Head of caudate nucleus (tissue), 42 donors: ENCODE measurements at places on chromosomes 3 and 15.
A peak's percentile ranks its signal among the peaks of the same experiment; 100 is the strongest.

DNA sequence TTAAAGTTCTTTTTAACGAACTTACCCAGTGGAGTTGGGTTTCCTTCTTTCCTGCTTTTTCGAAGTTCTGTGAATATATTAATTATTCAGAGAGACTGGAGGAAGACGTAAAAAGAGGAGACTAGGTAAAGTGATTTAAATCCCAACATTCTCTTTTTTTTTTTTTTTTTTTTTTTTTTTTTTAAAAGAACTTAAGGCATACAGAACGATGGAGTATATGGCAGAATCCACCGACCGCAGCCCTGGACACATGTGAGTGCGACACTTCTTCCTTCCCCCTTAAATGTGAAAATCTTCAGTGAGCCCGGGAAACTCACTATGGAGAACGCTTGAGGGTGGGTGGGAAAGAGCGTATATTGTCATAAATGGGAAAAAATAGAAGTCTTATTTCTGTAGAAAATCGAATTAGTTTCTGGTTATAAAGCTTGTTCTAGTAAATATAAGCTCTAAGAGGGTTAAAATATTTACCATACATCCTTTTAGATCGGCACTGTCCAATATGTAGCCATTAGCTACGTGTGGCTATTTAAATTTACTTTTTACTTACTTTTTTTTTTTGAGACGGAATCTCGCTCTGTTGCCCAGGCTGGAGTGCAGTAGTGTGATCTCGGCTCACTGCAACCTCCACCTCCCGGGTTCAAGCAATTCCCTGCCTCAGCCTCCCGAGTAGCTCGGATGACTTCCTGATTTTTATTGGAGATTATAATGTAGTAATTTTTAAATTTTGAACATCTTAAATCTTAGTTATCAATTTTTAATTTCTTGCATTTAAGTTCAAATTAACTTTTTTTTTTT lies 892 bp downstream of the NMD3 start:
- DNase-seq, result no peak

DNA sequence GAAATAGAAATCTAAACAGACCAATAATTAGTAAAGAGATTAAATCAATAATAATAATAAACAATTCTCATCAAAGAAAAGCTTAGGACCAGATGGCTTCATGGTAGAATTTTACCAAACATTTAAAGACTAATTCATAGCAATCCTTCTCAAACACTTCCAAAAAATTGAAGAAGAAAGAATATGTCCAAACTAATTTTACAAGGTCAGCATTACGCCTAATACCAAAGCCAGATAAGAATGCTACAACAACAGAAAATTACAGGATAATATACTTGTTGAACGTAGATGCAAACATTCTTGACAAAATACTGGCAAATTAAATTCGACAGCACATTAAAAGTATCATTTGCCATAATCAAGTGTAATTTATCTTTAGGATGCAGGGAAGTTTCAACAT lies 36.1 kb upstream of the CADM2 start:
- DNase-seq, result no peak

- DNase-seq, result no peak
Observed at GRCh38 chr3:117442566-117442965, 733.0 kb downstream of the TUSC7 start.

DNA sequence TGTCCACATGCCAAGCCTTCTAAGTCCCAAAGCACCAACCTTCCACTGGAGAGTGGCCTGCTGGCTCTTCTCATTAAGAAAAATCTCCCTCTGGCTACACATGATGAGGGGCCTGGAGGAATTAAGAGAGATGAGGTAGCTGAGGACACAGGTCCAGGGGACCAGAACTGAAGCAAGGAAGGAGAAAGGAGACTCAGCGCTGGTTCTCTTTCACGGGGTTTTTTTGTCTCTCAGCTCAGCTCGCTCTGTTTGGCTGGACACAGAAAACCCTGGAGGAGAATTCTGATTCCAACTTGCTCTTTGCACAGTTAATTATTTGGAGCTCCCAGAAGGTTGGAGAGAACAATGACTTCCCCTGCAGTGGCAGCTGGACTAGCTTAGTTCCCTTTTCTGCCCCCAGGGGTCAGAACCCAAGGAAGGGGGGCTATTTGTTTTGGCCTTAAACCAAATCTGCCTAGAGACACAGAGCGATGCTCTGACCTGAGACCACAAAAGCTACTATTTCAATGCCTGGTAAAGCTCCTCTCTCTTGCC lies 507.6 kb downstream of the FHIT start:
- DNase-seq, result no peak

- DNase-seq, result no peak
Observed at GRCh38 chr3:18937574-18937973, 210.7 kb upstream of the KCNH8 start.

DNA sequence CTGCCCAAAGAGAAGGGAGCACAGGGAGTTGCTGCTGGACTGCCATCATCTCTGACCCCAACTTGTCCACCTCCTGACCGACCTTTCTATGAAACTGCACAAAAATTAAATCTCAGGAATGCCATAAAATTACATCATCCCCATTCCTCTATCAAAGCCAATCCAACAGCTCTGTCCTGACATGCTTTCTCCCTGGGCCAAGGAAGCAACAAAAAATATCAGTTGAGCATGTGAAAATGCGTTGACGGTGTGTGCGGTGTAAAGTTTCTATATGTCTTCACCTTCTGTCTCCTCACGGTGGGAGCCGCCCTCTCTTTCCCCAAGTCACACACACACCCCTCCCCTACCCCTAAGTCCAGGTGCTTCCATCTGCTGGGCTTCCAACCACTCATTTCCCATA lies 3.6 kb upstream of the ZNF774 start:
- DNase-seq, result no peak

DNA sequence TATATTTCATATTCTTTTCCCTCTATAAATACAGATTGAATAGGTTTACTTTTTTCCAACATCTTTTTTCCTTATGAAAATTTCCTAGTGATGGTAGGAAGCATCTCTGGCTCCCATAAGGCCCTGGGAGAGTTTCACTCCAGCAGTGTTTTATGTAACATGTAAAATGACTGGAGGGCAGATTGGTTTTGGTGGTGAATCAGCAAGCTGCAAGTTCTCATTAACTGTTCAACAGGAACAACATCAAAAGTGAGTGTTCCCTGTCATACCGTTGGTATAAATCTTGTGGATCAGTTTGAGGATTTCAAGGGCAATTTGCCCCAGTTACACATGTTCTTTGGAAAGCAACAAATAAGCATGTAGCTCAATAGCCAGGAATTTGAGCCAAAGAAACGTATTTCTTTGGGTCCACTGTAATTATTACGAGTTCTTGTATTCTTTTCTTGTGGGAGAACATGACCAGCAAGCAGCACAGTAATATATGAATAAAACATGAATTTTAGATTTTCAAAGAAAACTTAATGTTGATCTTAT lies 345.7 kb downstream of the SV2B start:
- DNase-seq, result no peak

DNA sequence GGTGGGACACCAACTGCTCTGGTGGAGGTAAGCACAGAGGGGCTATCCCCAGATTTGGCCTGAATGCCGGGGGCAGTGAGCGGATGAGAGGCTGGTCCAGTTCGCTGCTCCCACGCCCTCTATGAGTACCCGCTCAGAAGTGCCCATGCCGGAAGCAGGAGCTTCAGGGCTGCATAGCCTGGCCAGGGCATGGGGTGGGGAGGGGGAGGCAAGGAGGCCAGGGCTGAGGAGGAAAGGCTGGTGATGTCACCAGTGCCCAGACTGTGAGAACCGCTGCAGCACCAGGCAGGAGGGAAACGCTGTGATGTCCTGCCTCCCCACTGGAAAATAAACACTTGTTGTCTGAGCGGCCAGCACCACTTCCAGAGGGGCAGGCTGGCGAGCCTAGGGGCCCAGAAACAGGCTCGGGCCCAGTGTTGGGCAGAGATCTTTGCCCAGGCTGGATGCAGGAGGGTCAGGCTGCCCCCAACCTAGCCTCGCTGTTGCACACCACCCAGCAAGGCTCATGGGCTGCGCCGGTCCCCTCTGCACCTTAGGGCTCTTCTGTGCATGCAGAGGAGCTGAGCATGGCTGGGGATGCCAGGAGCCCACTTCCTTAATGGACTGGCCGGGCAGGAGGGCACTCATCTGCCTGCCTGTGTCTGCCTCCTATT lies 10.9 kb upstream of the DLL4 start:
- no peak for DNase-seq

- DNase-seq, result no peak
Observed at GRCh38 chr3:55585856-55586255, 98.8 kb upstream of the WNT5A start.

DNA sequence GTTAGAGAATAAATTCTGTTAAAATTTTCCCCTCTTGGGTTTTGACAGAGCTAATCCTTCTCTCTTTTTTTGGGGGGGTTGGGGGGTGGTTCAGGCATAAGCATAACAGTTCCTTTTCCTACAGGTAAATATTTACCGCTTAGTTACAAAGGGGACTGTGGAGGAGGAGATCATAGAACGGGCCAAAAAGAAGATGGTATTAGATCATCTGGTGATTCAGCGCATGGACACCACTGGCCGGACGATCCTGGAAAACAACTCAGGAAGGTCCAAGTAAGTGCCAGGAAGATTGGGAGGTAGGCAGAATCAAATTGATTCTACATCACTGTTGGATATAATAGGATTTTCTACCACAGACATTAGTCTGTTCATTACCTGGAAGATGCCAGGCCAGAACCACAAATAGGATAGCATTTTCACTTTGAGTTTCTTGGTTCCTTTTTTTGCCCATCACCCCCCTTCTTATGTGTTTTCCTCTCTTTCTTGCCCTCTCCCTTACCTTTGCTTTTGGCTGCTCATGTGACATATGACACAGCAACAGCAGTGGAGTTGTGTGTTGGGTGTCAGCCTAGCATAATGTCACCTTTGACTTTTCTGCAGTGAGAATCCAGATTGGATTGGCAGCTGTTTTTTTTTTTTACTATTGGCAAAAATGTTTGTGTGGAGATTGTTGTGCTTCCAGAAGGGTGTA lies 79.0 kb downstream of the CHD2 start:
- no peak for DNase-seq

GRCh38 chr15:100340721-100341238 lies 995 bp downstream of the ADAMTS17 start:
- DNase-seq, result no peak

DNA sequence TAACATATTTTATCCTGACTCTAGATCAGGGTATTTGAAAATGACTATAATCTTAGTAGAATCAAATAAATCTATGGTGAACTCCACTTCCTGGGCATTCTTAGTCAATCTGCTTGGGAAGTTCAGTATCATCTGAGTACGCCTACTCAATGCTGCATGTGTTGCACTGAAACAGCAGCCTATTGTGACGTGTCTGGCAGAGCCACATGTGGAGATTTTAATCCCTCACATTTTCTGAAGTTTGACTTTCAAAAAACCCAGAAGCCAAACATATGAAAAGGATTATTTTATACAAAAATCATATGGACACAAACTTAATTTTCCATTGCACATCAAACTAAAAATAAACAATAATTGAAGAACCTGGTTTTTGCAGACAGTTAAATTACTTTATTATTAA lies 798.3 kb downstream of the ROBO1 start:
- DNase-seq, result peak; percentile 25

DNA sequence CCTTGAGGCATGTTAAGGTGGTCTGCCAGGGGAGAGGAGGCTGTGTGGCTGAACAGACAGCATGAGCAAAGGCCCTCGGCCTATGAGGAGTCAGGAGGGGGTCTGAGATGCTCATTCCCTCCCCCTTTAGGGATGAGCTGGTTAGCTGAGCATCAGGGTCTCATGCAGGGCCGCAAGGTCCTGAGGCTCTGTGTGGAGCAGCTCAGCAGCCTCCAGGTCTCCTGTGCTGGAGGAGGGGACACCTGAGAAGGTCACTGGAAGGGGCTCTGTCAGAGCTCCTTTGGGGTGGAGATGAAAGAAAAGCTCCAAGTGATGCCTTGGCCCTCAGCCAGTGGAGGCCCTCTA lies 67.1 kb downstream of the RASGRF1 start:
- no peak for DNase-seq

- no peak for DNase-seq
Observed at GRCh38 chr3:186966406-186966805, 36.1 kb downstream of the ST6GAL1 start.

DNA sequence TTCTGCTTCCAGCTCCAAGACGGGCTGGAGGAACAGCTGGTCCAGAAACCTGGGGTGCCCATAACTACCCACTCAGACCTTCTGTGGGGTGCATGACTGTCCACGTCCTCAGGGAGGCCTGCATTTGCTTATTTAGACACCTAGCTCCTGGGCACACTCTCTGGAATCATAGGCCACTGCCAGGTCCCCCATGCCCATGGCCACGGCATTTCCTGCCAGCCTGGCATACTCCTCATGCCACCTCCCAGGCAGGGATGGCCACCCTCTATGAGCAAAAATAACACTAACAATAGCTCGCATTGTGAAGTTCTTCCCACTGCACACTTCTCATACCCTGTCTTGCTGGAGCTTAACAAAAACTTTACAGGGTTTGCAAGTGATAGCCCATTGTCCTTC lies 166.9 kb upstream of the TPM1 start:
- no peak for DNase-seq

DNA sequence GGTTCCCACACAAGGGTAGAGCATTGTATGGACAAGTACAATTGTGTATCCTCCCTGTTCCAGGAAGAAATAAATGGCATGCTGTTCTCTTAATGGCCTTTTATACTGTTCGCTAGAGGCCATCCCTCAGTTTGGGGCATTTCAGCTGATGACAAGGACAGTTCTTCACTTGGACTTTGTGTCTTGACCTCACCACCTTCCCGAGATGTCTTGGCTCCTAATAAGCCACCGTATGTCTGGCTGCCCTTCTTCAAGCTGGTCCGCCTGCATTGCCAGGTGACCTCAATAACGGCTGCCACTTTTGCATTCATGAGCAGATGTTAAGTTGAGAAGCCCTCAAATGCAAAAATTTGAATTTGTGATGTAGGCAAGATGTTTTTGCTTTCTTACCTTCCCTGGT lies 24.1 kb downstream of the ZBTB38 start:
- DNase-seq, result no peak

DNA sequence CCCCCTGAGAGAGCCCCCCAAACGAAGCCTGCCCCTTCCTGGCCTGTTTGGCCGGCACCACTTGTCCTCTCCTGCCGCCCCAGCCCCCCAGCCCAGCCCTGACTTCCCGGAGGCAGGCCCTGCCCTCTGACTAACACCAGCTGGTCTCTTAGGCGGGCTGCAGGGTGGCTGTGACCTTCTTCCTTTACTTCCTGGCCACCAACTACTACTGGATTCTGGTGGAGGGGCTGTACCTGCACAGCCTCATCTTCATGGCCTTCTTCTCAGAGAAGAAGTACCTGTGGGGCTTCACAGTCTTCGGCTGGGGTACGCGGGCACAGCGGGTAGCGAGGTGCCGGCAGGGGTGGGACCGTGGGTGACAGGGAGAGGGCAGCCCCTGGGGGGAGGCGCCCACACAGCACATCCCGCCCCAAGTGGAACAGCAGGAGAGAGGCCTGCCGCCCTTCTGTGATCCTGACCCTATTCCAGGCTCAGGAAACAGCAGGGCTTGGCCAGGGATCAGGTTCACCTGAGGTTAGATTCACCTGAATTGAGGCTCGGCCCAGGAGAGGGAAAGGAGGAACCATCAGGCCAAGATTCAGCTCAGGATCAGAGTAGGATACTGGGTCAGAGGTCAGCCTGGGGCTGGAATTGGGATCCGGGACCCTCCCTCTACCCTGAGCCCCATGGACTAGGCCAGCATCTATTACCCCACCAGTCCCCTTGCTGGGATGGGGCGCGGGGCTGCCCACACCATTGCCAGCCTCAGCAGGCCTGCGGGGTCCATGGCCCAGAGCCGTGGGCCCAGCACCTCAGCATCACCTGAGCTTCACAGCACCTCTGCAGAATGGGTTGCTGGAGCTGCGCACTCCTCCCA lies 21.9 kb downstream of the PTH1R start:
- DNase-seq, result no peak
